AG09319 (cell line): ENCODE measurements at places on chromosomes 13 and 19.
A peak's percentile ranks its signal among the peaks of the same experiment; 100 is the strongest.

- peak; percentile 72 for DNase-seq
Measured at GRCh38 chr19:8307965-8308866, at the start of gene CD320. TSS of gene CD320 (minus strand) at chr19:8308358. CDS start at chr19:8308290, 68 bp downstream.

DNA sequence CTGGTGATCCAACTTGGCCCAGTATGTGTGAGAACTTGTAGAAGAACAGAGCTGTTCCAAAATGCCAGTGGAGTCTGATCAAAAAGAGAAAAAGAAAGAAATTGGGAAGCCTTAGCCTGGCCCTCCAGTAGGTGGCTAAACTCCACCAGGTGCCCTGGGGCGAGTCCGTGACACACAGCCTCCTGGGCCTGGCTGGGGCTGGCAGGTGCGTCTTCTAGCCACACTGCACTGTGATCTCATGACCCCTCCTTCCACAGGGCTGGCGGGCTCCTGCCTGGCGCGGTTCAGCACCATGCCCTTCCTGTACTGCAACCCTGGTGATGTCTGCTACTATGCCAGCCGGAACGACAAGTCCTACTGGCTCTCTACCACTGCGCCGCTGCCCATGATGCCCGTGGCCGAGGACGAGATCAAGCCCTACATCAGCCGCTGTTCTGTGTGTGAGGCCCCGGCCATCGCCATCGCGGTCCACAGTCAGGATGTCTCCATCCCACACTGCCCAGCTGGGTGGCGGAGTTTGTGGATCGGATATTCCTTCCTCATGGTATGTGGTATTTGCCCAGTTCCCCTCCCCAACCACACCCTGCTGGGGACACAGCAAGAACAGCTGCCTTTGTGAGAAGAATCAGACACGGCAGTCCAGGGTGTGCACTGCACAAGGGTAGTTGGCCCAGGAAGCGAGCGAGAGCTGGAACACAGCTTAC is 53.7 kb downstream of the RAB20 start:
- DNase-seq, result no peak

GRCh38 chr13:106660746-106661625 is 93.0 kb upstream of the ARGLU1 start:
- no peak for DNase-seq

DNA sequence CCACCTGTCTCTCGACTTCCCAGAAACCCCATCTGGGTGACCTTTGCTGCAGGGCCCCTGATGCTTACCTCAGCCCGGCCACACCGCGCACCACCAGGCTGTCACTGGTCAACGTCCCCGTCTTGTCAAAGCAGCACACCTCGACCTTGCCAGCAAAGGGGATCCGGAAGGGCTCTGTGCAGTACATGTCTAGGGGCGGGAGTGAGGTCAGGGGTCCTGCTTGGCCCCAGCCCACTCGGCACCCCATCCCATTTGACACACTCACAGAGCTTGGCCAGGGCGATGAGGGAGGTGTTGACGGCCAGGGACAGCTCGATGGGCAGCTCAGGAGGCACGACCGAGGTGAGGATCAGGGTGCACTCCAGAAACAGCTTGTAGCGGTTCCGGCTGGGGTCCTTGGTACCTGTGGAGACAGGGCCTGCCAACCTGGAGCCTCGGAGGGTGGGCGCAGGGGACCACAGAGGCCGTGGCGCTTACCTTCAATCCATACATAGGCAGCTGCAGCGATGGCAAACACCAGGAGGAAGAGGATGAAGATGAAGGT is 8.4 kb downstream of the ATP13A1 start:
- no peak for DNase-seq

GRCh38 chr13:37109051-37109678 is 3.7 kb upstream of the CSNK1A1L start:
- no peak for DNase-seq

- DNase-seq, result no peak
Measured at GRCh38 chr19:18193388-18194180, 566 bp downstream of the MPV17L2 start.

GRCh38 chr19:17334414-17335409 is at the start of gene ANO8:
TSS of gene ANO8 (minus strand) at chr19:17334855. CDS start at chr19:17334670, 185 bp downstream.
- DNase-seq, result peak; percentile 98

GRCh38 chr19:42596391-42597072 is 1.8 kb upstream of the CEACAM8 start:
- DNase-seq, result no peak
